GM04504 (cell line): ENCODE measurements at places on chromosomes 3 and 15.

- no peak for DNase-seq
Observed at GRCh38 chr3:150411976-150412375, 3.9 kb downstream of the TSC22D2 start.

GRCh38 chr3:129616713-129617112 lies 10.2 kb upstream of the PLXND1 start:
- no peak for DNase-seq

DNA sequence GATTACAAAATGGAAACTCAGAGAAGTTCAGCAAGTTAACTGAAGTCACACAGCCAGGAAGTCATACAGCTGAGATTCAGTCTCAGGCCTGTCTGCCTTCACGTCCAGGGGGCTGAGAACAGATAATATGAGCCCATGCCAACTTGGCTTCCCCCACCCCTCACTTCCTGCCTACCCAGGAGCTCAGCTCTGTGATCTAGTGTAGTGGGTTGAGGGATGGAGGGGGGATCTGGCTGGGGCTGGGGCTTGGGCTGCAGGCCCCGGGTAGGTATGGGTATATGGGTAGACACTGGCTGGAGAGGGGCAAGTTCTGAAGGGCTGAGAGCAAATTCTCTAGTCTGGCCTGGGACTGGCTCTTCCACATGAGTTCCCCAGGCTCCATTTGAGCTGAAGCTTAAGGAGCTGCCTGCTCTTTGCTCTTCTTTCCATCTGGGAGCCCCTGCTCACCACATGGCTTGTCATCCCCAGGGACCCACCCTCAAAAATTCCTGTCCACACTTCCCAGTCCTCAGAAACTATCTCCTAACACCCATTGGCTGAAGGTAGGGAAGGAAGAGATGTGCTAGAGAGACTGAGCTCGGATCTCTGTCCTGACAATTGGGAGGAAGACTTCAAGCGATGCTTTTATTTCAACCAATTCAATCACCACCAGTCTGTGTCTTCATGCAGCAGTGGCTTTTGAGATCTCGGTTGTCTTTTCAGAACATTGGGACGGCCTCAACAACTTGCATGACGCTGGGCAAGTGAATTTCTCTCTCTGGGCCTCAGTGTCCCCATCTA lies 2.0 kb downstream of the RASGRF1 start:
- DNase-seq: no peak

- no peak for DNase-seq
Observed at GRCh38 chr3:141129541-141130011, 78.4 kb downstream of the SPSB4 start.

DNA sequence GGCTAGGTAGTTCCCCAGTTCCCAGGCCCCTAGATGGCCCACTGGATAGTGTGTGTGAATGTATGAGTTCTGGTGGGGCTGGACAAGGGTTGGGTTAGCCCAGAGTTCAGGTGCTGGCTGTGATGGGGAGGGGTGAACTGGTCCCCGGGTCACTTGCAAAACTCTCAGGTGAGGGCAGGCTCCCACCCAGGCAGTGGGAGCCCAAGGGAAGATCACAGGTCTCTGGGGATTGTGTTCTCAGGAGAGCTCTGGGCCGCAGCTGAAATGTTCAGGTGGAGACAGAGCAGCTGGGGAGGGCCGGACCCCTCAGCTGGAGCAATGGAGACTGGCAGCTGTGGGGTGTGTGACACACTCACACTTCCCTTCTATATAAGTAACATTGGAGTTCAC lies 12.8 kb upstream of the FAM98B start:
- no peak for DNase-seq

GRCh38 chr3:30648670-30649357 lies 42.4 kb downstream of the TGFBR2 start:
- no peak for DNase-seq

DNA sequence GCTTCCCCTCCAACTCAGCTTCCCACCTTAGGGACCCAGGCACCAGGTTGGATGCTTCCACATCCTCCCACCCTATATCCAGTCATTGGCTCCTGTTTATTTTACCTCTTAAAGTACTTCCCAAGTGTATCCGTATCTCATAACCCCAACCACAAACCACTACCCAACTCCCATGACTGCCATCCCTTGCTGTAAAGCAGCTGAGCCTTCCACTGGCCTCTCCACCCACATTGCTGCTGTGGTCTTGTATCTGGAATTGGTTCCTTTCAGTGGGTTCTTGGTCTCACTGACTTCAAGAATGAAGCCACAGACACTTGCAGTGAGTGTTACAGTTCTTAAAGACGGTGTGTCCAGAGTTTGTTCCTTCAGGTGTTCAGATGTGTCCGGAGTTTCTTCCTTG lies 79.8 kb upstream of the HRH1 start:
- DNase-seq: no peak

DNA sequence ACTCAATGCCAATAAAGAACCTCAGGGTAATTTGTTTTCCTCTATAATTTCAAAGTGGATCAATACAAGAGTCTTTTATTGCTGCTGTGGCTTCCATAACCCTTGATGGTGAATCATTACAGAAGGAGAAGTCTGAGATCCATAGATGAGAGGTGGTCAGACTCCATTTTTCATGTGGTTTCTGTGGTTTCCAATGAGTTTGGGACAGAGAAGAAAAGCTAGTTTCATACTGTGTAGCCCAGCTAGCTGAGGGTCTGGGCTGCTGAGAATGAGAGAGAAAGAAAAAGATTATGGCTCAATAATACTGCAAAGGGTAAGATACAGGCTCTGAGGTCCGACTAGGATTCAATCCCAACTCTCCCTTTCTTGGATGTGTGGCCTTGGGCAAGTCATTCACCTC lies 180.6 kb upstream of the LRRN1 start:
- DNase-seq: no peak
